Naive thymus-derived CD4-positive, alpha-beta T cell (primary cell): ENCODE measurements at places on chromosomes 6 and 20. TPM values are rescaled to one million over a fixed set of nuclear protein-coding genes. Genes with fewer than 3 reads are reported as not detected.

DNA sequence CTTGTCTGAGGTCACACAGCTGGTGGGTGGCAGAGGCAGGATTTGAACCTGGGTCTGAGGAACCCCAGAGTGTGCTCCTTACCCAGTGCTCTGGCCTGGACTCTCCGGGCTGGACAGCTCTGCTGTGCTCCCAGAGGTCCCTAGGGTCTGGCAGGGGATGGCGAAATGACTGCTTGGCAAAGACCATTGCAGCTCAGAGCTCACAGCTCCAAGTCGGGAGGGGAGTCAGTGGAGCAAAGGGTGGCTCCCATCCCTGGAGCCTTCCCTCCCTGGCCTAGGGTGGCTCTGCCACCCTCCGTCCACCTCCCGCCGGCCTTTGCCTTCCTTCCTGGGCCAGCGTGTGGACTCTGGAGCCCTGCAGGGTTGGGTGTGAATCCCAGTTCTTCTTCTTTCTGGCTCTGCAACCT, 17.5 kb downstream of the CEBPB start:
- DNase-seq: no peak

GRCh38 chr20:25025986-25026605, 31.8 kb downstream of the ACSS1 start:
- no peak for DNase-seq

GRCh38 chr6:147449405-147450161, 58.9 kb upstream of the SAMD5 start:
- DNase-seq: no peak

- peak; percentile 27 for DNase-seq
Measured at GRCh38 chr6:128327890-128328289, 192.5 kb downstream of the PTPRK start.

AVP gene
- not detected for total RNA-seq

FAM83B gene
- not detected in 2 replicates for total RNA-seq
